ENCODE measurements at places on chromosomes 16 and 17.

DNA sequence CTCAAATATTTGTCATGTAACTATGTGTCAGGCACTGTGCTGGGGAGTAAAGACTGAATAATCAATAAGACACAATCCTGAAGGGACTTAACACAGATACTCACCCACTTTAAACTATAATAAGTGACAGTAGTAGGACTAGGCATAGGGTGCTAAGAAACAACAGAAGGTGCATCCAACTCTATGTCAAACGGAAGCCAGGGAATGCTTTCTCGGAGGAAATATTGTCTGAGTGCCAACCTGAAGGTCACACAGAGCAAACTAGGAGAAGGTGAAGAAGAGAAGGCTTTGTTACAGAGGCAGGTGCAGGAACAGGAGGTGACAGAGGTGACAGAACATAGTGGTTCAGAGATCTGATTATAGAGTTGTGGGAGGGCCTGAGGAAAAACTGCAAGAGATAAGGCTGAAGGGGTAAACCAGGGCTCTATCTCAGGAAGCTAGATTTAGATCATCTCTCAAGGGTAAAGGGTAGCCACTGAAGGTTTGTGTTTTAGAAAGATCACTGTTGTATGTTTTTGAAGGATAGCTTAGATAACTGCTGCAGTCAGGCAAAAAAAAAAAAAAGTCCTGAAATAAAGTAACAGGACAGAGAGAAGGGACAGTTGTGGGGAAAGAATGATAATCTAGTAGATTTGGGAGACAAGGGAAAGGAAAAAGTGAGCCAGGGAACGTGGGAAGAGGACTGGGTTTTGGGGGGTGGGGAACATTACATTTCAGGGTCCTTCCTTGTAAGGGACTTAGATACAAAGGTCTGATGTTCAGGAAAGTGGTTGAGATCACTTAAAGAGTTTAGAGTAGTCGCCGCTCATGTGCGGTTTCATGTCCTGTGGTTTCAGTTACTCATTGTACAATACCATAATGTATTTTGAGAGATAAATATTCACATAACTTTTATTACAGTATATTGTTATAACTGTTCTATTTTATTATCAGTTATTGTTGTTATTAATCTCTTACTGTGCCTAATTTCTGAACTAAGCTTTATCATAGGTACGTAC is 85.6 kb upstream of the NETO2 start:
- no peak for DNase-seq

DNA sequence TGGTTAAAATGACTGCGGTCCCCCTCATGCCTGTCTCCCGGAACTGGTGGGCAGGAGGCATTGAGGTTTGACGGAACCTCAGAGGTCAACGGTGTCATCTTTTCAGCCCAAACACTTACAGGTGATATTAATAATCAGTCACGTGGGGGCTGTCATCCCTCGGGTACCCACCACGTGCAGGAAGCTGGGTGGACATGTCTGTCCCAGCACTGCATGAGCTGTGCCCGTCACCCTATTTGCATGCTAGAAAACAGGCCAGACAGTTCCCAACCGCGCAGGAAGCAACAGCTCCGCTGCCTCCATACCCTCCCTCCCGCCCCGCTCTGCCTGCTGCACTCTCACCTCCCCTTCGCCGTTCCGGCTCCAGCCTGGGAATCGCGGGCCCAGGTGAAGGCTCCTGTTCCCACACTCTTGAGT is 1.4 kb downstream of the SYNGR3 start:
- DNase-seq: no peak

DNA sequence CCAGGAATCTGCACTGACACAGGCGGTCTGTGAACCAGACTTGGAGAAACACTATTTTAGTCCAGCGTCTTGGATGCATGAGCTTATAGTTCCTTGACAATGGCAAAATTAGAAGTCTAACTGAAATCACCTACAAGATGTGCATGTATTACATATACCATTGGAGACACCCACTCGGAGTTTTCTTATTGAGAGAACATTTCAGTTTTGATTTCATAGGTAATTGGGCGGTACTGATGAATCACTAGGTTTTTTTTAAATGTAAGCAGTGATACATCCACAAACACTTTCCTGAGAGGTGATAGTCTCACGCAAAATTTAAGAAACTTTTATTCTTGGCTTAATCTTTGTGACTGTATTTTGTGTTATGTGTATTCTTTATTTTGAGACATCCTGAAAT is 69.8 kb downstream of the PRKCA start:
- DNase-seq: no peak

- no peak for DNase-seq
Observed at GRCh38 chr16:69348222-69348621, 3.4 kb downstream of the TMED6 start.

DNA sequence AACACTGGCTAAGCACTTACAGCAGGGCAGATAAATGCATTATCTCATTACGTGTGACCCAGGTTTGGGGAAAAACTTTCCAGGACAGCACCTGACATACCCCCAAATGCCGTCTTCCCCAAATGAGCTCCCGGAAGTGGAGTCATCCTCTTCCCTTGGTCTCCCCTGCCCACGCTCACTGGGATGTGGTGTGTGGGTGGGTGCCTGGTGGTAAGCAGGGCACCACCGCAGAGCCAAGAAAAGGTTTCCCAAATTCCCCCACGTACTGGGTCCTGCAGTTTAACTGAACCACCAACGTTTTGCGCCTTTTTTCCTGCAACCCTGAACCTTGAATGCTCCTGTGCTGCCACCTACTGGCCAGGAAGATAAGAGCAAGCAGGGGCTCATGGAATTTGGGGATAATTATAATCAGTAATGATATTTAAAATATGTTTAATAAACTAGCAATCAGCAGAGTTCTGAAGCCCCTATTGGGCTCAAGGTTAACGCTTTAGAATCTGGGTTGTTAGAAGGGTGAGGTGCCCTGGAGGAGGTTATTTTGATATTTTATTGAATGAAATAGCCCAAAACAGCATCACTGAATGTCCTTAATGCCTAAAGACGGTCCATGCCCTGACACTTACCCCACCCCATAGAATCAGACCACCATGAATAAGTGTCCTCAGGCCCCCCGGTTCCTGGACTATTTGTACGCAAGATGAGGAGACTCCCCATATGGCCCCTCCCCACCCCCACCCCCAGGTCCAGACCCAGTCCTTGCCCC is 8.0 kb downstream of the SPPL2C start:
- DNase-seq: peak; percentile 70

GRCh38 chr17:2897605-2898004 is 101.4 kb downstream of the RAP1GAP2 start:
- DNase-seq: no peak

- peak; percentile 63 for DNase-seq
Observed at GRCh38 chr17:75238684-75239191, 22.7 kb downstream of the GGA3 start.

GRCh38 chr16:73615071-73615940 is 567.4 kb upstream of the ZFHX3 start:
- DNase-seq: no peak

- DNase-seq: peak; percentile 65
Observed at GRCh38 chr17:30332057-30332542, 1.8 kb downstream of the TMIGD1 start.

DNA sequence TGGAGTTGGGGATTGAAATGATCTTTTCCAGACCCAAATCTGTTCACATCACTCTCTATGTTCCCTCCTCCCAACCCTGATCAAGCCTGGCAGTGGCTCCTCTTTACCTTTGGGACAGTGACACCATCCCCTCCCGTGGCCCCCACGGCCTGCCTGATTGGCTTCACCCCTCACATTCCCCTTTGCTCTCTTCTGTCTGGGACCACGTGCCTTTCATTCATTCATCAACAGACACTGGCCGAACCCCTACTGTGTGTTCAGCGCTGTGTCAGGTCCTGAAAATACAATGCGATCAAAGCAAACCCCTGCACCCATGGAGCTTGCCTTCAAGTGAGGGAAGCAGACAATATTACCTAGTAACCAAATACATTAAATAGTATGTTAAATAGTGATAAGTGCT is 2.2 kb upstream of the ALOX12B start:
- DNase-seq: no peak

DNA sequence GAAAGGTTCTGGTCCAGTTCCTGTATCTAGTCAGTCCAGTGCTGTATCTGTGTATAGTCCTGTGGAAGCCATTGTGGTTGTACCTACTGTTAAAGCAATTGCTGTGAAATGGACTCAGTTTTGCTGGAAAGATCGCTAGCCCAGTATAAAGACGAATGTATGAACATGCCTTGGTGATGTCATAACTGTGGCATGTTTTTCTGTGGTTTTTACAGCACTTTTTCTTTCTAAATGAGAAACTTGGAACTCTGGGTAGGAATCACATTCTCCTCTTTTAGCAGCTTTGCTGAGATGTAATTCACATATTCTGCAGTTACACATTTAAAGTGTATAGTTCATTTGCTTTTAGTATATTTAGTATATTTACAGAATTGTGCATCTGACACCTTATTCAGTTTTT is 58.1 kb downstream of the MAP2K4 start:
- no peak for DNase-seq

GRCh38 chr17:6231886-6232731 is 161.9 kb downstream of the WSCD1 start:
- no peak for DNase-seq

GRCh38 chr16:4465977-4466779 is 8.2 kb downstream of the NMRAL1 start:
- peak; percentile 76 for DNase-seq

DNA sequence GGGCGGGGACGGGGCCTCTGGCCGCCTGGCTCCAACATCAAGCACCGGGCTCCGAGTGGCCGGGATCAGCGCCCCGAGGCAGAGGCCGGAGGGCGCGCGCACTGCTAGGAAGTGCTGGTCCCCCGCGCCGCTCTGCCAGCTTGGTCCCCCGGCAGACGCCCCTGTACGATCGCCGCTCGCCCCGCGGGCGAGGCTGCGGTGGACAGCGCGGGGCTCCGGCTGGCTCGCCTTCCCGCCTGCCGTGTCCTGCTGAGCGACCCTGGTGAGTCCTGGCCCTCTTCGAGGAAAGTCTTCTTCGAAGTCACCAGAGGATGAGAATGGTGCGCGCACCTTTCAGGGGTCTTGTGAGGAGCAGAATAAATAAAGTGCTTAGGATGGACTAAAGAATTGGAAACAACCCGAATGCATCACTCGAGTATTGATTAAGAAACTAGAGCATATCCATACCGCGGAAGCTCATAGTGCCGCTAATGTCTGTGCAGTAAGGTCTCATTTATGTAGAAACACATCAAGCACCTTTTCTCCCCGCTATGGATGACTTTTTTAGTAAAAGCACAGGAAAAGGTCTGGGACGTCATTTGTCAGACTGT is 392 bp downstream of the ZNF213 start:
- DNase-seq: no peak

- no peak for DNase-seq
Observed at GRCh38 chr17:80393961-80394360, 21.0 kb upstream of the ENDOV start.

- DNase-seq: no peak
Observed at GRCh38 chr16:68806981-68807380, 36.4 kb upstream of the TANGO6 start.

- no peak for DNase-seq
Observed at GRCh38 chr16:89892635-89893034, 19.2 kb downstream of the TCF25 start.

- DNase-seq: no peak
Observed at GRCh38 chr16:3038896-3039295, 2.2 kb upstream of the BICDL2 start.

- DNase-seq: peak; percentile 9
Observed at GRCh38 chr17:79220713-79221291, 146.2 kb downstream of the ENGASE start.

All from activated CD4-positive, alpha-beta T cell treated with anti-CD3 and anti-CD28 coated beads, Interleukin-2, amount 50 U/mL, for 48 hours (primary cell).